CD4-positive, alpha-beta T cell treated with Interleukin-15 for 4 hours (primary cell): ENCODE measurements at places on chromosomes 1 and 21.

DNA sequence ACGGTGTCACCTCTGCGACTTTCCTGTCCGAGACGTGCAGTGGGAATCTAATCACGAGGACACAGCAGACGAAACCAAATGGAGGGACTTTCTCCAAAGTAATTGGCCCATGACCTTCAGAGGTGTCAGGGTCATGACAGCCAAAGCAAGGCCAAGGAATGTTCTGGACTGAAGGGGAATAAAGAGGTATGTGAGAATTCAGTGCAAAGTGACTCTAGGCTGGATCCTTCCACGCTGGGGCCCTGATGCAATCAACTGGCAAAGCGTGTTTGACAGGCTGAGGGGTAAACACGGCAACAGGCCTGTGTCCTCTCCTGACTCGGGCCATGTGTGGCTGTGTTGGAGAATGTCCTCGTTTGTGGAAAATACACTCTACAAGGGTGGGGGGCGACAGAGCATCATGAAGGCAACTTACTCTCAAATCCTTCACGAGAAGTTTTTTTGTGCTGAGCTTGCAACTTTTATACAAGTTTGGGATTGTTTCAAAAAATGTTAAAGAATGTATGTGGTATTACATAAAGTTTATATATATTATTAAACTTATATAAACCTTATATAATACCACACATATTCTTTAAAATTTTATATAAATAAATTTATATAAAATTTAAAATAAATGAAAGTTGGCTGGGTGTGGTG is 1.7 kb downstream of the CFAP74 start:
- DNase-seq = no peak

GRCh38 chr21:44456214-44456914 is 1.1 kb downstream of the LRRC3 start:
- DNase-seq = no peak

GRCh38 chr1:200518524-200518923 is 102.0 kb downstream of the KIF14 start:
- no peak for DNase-seq

GRCh38 chr1:12501661-12502060 is 116.3 kb downstream of the DHRS3 start:
- DNase-seq = no peak

DNA sequence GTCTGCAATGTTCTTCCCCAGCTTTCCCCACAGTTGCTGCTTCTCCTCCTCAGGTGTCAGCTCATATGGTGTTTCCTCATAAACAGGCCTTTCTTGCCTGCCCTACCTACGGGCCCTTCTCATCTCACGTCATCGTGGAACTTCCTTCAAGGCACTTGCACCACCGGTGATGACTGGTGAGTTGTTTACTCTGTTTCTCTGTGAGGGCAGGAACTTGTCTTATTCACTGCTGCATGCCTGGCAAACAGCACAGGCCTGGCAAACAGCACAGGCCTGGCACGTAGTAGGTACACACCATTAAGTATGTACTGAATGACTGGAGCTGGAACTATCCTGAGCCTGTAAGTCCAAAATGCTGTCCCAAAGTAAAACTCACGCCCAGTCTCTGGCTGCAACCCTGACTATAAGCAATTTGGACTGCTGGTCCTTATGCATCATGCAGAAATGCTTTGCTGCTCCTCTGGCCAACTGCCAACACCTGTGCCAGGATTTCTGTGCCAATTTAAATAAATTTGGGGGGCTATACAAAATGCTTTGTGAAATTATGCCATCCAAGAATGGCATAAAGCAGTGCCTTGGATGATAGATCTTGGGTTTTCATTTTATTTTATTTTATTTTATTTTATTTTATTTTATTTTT is 25.7 kb downstream of the STK40 start:
- DNase-seq = peak; percentile 32

- DNase-seq = no peak
These were observed 67.0 kb upstream of the ZRANB2 start for GRCh38 chr1:71147637-71148360.

DNA sequence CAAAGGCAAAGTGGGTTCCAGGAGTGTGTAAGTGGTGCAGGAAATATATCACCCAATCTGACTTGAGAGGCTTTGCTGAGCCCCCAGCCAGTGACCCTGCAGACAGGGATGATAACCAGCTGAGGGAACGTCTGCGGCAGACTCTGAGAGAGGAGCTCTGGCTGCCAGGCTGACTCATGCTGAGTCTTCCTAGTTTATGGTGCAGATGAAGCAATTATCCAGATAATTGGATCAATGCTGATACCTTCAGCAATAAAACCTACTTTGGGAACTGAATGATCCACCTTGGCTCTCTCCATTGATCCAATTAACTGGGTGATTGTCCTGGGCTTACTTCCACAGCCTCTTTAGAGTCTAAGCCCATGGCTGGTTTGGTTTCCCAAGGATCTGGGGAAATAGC is 7.3 kb downstream of the C8B start:
- no peak for DNase-seq

- no peak for DNase-seq
These were observed 2.7 kb downstream of the COL8A2 start for GRCh38 chr1:36122062-36123030.

DNA sequence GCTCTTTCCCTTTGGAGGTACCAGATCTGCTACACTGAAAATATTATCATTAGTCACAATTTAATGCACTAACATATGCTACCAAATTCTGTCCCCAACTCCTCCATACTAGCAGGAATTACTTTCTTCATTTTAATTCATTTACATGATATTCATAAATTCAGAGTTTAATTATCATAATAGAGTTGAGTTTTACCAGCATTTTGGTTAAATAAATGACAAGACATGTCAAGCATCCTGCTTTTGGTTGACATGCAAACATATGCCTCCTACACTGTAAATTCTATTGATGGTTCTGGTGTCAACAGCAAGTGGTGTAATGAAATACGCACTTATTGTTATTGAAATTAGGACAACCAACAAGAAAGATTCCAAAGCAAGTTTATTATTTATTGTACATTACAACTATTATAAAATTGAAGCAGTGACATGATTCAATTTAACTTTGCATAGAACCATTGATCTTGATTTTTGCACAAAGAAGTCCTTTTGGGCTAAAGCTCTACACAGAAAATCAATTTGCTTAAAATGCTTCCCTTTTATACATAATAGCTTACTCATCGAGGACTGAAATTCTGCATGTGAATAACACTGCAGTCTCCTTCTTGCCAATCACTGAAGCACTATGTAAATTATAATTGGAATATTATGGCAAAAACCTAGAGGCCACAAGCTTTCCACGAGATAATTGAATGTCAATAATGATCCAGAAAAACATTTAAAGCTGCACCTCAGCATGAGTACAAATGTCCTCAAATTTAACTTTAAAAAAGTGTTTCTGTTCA is 728.6 kb upstream of the ADGRL2 start:
- no peak for DNase-seq

DNA sequence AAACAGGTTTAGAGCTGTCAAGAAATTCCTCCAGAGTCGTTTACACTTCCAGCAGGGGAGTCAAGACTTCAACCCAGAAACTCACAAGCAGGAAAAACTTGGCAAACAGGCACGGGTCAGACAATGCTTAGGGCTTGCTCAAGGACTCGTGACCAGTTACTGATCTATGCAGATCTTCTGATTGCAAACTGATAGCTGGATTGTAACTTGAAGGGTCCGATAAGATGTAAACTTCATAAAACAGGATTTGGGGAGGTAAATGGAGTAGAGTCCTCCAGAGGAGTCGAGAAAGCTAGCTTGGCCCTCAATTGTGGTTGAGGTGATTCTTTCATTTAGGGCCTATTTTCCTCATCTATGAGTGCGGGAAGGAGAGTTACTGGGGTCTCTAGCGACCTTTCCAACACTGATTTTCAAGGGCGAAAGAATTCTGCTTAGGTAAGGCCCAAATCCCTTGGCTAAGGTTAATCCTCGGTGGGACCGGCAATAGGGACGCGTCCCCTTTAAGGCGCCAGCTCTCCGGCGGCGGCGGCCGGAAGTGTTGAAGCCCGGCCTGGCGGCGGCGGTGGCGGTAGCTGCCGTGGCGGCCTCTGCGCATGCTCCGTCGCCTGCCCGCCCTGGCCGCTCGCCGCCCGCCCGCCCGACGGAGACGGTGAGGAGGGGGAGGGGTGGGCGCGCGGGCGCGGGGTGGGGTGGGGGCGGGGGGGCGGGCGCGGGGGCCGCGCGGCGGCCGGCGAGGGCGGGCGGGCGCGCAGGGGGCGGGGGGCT is at the start of gene GMEB1:
TSS of gene GMEB1 (plus strand) at position 594 of the 765 bp plus-strand sequence. CDS start 14,829 bp downstream, outside the sequence.
- peak; percentile 87 for DNase-seq
